ENCODE measurements at places on chromosomes 4 and X.

DNA sequence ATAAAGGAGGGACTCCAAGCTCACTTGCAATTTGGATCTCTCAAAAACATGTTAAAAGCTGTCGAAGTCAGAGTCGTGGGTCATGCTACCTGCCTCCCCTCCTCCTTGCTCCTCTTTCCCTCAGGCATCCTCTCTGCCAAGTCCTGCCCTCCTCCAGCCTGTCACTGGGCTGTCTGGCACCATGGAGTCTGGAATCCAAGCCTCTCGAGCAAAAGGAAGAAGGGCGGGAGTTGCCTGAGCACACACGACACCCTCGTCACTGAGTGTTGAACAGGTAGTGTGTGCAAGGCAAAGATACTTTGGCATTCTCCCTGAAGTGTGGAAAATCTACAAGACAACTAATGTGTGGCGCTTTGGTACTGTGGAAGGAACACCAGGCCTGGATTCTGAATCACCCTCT is 62.2 kb downstream of the HAUS3 start:
- DNase-seq, result no peak

DNA sequence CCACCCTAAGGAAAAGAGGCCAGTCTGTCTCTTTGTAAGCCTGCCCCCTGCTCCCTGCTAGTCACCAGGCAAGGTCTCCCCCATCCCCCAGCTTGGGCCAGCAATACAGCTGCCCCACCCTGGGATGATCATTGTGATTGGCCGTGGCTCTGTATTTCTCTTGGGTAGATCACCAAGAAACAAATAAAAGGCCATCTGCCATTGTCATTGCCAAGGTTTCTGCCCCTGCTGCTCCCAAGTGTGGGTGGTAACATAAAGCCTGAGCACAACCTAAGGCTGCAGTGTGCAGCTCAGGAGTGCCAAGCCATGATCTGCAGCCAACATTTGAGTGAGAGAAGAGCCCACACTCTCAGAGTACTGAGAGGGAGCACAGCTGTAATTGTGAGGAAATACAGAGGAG is 241.0 kb upstream of the POF1B start:
- no peak for DNase-seq

DNA sequence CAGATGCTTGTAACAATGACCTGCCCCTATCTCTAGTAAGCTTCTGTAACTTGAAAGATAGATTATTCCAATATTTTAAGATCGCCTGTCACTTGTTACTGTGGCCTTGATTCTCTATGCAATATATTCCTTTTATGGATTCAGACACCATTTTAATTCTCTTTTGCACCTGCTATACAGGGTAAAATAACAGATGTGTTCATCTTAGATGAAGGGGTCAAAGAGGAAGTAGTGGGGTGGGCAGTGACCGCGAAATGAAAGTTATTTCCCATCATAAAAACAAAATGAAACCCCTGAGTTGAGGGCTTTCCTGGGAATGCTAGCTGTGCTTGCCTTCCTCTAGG is 175.9 kb downstream of the TSPAN5 start:
- DNase-seq, result no peak

DNA sequence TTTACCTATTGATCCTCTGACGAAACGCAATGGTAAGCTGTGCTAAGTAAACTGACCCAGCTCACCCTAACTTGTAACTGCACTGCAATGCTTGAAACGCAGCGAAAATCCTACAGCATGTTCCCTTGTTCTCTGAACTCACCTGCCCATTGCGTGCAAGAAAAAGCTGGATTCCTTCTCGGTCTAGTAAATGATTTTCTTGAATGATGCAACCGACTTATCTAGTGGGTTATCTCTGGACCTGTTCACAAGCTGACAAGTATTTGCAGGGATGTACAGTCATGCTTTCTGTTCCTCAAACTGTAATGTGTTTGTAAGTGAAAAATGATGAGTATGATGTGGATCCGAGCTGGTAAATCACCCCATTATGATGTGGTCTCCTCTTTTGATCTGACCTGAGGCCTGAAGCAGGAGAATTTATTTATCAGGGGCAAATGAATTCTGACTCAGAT is 140.1 kb downstream of the BTC start:
- DNase-seq, result peak; percentile 91

GRCh38 chrX:30489323-30489722 is 88.2 kb downstream of the TASL start:
- peak; percentile 7 for DNase-seq

DNA sequence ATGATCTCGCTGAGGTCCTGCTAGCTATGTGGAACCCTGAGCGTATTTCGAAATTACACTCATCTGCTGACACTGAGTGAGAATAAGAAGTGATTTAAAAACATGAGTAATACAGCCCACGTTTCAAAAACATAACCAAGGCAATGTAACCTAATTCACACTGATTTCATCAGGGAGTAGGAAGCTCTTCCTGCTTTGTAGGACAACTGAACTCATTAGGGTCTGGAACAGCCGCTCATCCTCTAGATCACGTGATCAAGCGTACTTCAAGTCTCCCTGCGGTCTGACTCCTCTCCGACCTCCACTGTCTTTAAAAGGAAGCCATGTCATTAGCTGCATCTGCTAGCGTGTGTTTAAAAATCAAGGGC is 138.0 kb downstream of the NSUN7 start:
- DNase-seq, result peak; percentile 42

DNA sequence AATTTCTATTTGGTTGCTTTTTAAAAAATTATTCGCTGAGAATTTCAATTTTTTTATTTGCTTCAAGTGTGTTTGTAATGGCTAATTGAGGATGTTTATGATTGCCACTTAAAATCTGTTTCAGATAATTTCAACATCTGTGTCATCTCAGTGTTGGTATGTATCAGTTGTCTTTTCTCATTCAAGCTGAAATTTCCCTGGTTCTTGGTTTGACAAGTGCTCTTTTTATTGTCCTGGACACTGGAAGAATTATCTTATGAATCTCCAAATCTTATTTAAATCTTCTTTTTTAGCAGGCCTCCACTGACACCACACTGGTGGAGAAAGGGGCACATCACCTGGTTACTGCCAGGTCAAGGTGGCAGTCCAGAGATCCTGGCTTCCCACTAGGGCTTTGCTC is 21.5 kb downstream of the CHST7 start:
- DNase-seq, result no peak

DNA sequence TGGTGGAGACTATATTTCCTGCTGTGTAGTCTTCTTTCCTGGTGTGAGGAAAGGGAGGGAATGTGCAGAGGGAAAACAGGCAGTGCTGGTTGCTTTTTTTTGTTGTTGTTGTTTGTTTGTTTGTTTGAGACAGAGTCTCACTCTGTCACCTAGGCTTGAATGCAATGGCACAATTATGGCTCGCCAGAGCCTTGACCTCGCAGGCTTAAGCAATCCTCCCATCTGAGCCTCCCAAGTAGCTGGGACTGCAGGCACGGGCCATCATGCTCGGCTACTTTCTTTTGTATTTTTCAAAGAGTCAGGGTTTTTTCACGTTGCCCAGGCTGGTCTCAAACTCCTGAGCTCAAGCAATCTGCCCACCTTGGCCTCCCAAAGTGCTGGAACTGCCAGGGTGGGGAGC is 82.5 kb downstream of the RELL1 start:
- no peak for DNase-seq

Measured in renal cortical epithelial cell (primary cell).